ENCODE measurements at places on chromosomes 12 and 14.
A peak's percentile ranks its signal among the peaks of the same experiment; 100 is the strongest.

DNA sequence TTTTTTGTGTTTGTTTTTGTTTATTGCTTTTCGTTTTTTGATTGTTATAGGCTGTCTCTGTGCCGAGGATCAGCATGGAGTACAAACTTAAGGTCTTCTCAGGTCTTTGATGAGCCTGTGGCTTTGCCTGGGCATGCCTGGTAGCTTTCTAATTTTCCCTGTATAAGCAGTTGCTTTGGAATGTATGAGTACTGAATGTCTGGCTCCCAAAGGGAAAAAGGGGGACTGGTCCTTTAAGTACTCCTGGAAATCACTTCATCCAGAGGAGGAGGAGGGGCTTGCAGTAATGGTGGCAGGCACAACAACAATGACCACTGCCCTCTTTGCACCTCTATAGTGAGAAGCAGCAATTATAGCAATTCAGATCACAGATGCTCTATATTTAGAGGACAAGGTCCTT is 67.6 kb upstream of the TTC7B start:
- DNase-seq: no peak

DNA sequence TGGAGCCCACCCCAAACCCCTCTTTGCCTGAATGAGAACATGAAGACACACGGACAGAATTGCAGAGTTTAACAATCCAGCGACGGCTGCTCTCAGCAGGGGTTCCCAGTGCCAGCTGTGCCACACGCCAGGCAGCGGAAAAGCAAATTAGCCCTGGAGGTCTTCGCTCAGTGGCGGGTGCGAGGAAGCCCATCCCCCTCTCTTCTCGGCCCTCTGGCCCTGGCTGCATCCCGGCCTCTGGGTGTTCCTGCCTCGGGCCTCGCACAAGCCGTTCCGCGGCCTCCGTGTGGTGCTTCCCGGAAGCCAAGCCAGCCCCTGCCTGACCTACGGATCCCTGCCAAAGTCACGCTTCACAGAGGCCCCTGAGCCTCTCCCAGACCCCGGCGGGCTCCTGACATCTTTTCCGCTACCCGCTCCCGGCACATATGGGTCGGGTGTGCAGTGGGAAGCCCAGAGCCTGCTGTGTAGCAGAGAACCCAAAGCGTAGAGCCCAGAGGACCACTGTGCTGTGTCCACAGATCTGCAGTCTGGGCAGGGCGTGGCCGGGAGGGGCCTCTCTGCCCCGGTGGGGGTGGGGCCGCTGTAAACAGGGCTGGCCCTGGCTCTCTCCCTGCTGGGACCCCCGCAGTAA is 70.7 kb upstream of the GALNT9 start:
- DNase-seq: no peak

GRCh38 chr14:81427348-81428058 is 27.4 kb upstream of the STON2 start:
- no peak for DNase-seq

- DNase-seq: no peak
These were observed 48.5 kb downstream of the SAV1 start for GRCh38 chr14:50619569-50620141.

DNA sequence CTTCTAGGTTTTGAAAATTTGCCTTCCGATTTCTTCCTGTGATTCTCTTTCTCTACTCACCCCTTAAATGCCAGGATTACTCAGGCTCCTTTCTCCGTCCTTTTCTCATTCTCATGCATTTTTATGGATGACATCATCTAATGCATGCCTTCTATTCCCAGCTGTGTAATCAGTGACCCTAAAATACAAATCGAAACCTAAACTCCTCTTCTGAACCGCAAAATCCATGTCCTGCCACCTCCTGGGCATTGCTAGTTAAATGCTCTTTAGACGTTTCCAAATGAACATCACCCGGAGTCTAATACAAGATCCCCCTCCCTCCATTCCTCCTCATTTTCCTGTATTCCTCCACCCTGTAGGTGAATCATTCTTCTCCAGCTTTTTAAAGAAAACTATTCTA is 1703.1 kb upstream of the FLRT2 start:
- DNase-seq: no peak

- no peak for DNase-seq
These were observed 49.2 kb downstream of the FGD4 start for GRCh38 chr12:32448586-32448985.

GRCh38 chr12:130073721-130074120 is 88.5 kb upstream of the FZD10 start:
- no peak for DNase-seq

GRCh38 chr12:14111230-14111865 is 129.9 kb upstream of the GRIN2B start:
- DNase-seq: no peak

- DNase-seq: no peak
These were observed 28.7 kb downstream of the CLIP1 start for GRCh38 chr12:122393817-122394216.

DNA sequence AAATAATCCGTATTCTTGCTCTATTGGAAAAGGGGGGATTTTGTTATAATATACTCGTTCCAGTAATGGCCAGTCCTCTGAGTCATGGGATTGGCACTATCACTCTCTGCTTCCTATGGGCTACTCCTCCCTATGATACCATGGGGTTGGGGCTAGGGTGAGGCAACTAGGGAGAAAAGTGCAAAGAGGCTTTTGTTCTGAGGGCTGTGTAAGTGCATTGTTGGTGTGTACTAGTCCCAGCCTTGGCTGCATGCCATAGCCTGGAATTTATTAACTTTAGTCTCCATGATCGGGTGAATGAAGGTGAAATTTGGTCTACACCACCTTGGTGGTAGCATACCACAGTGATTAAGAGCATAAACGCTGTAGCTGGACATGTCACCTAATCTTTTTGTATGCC is 247.6 kb downstream of the RPAP3 start:
- no peak for DNase-seq

DNA sequence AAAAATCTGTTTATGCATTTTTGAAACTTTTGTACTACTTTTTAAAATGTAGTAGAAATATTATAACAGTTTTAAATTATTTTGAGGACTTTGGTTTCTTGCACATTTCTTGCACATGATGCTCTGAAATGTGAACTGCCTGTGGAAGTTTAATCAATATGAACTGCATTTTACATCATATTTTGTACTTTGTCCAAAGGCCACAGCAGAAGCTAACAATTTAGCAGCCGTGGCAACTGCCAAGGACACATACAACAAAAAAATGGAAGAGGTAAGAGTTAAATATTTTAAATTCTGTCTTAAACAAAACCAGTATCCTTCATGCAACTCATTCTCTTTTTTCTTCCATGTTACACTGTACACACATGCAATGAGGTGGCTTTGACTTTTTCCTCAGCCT is 45.1 kb downstream of the SAV1 start:
- no peak for DNase-seq

DNA sequence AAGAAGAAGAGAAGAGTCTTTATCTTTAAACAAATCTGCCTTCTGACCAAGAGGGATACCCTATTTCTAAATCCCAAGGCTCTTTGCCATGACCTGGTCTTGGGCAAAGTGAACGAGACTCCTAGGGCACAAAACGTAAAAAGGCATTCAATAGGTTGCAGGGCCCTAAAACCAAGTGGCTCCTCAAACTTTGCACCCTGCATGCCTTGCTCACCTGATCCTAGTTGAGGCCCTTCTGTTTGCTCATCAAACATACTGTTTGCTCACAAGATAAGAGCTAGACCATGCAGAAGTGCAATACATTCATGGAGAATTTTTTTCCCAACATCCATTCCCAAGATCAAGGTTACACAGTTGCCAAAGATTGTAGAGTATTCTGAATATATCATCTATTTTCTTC is 7.9 kb upstream of the PRH1 start:
- DNase-seq: no peak

DNA sequence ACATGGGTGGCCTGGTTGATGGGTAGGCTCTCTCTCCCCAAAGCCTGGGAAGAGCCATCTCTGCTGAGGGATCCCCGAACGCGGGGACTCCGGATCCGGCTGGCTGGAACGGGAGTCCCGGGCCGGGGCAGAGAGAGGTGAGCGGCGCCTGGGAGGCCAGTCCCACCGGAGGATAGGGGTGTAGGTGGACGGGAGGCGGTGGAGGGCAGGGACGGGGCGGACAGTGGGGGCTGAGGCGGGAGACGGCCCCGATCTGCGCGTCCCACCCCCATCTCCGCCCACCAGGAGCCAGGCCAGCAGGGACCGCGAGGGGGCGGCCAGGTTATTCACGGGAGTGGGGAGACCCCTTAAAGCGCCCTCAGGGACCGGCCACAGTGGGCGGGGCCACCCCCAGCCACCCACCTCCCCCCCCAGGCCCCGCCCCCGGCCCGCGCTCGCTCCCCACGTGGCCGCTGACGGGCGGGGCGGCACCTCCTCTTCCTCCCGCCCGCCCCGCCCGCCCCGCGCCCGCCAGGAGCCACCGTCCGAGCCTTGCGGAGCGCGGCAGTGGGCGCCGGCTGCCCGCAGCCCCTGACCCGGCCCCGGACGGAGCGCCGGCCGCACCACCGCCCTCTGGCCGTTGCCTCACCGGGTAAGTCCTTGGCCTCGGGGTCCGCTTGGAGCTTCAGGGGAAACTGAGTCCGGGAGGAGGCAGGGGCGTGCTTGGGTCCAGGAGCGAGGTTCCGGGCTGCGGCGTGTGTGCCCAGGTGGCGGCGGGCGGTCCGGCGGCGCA is at the start of gene INF2:
Gene INF2 (plus strand): TSS at position 510 of the 772 bp plus-strand sequence. CDS start 11,748 bp downstream, outside the sequence.
- peak; percentile 42 for DNase-seq

GRCh38 chr12:18479256-18479655 is 217.9 kb downstream of the PIK3C2G start:
- DNase-seq: no peak

- peak; percentile 63 for DNase-seq
These were observed 486 bp upstream of the AKT1 start for GRCh38 chr14:104795781-104796686.

- no peak for DNase-seq
These were observed 333.8 kb downstream of the CACNA1C start for GRCh38 chr12:2386566-2386965.

DNA sequence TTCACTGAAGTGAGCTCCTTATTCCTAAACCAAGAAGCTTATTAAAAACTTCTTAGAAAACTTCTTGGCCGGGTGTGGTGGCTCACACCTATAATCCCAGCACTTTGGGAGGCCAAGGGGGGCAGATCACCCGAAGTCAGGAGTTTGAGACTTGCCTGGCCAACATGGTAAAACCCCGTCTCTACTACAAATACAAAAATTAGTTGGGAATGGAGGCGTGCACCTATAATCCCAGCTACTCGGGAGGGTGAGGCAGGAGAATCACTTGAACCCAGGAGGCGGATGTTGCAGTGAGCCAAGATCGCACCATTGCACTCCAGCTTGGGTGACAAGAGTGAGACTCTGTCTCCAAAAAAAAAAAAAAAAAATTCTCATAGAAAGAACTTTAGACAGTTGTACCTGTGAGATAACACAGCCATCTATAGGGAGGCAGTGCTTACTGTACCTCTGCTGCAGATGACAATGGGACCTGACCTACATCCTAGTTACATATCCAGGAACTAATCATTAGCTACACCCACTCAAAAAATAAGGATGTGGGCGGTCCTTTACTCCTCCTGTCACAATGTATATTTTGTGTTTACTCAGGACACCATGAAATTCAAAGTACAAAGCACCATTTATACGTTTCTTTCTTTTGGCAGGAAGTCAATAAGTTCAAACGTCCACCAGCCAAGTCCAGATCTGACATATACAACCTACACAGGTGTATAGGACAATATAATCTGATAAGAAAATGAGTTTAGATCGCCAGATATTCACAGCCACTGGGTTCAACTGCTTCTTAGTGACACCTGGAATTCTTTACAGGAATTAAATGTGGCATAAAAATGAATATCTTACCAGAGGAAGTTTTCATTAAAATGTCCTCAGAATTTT is 14.9 kb downstream of the STXBP6 start:
- no peak for DNase-seq

GRCh38 chr14:36070031-36070719 is 106.3 kb downstream of the PTCSC3 start:
- DNase-seq: no peak

DNA sequence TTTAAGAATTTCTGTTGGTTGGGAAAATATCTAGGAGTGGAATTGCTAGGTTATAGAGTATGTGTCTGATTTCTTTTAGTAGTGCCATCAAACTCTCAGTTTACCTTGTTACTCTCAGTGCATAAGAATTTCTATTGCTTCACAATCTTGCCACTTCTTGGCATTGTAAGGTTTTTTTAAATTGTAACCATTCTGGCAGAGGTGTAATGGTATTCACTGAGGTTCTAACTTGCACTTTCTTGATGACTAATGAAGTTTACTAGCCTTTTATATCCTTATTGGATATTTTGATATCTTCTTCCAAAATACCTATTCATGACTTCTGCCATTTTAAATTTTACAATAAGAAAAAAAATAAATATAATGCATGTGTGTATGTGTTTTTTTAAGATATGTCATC is 478.0 kb downstream of the NAV3 start:
- DNase-seq: no peak

DNA sequence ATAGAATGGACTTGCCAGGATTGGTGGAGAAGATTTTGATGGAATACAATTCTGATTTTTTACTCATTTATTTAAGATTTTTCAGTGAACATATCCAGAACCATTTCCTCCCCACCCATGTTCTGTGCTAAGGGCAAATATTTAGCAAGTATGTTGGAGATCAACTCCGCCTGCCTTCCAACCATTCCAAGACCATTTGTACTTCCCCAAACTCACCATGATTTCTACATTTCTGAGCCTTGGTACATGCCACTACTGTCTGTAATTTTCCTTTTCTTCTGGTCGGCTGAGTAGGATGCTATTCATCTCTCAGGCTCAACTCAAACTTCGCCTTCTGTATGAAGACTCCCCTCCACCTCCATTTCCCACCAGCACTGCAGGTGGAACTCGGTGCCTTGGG is 150.6 kb downstream of the NTF3 start:
- no peak for DNase-seq

DNA sequence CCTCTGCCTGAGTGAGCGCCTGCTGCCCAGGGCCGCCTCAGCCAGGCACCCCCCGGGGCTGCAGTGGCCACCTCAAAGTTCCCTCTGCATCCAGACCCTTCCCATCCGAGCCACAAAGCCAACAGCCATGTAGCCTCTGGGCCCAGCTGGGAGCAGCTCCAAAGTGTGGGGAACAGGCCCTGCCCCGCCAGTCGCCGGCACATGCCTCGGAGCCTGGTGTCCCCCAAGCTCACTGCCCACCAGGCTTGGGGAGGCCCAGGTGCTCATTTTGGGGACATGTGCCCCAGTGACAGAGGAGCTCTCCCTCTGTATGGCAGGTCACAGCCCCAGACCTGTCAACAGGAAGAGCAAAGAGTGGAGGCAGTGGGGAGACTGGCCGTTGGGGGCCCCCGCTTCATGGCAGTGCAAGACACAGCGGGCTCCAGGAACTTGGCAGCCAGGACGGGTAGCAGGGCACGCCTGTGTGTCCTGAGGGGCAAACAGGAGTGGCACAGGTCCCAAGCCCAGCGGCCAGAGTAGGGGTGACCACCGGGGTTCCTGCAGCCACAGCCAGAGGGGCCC is 29.9 kb downstream of the JAG2 start:
- no peak for DNase-seq

All from T-helper 9 cell (primary cell).